ENCODE measurements at places on chromosomes 6 and 20.
A peak's percentile ranks its signal among the peaks of the same experiment; 100 is the strongest.

- no peak for DNase-seq
Measured at GRCh38 chr6:151757506-151757955, 50.0 kb upstream of the ESR1 start.

- DNase-seq, result peak; percentile 60
Measured at GRCh38 chr6:99905209-99906106, 88.6 kb downstream of the MCHR2 start.

DNA sequence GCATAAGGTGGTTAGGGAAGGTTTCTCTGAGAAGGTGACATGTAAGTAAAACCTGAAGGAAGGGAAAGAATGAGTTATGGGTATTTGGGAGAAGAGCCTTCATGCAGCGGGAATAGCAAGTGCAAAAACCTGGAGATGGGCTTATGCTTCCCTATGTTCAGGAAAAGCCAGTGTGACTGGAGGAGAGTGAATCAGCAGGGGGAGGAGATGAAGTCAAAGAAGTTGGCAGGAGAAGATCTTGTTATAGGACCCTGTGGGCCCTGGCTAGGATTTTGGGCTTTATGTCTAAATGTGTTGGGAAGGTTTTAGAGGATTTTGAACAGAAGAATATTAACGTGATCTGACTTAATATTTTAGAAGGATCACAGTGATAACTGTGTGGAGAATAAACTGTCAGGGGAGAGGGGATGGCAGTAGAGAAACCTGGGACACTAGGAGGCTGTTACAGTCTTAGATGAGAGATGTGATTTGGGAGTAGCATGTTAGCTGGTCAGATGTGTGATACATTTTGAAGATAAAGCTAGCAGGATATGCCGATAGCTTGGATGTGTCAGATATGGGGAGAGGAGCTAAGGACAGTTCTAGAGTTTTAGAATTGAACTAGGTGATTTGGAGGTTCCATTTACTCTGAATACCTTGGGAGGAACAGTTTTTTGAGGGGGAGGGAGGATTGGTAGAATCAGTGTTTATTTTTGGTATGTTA is 41.0 kb downstream of the PHF3 start:
- no peak for DNase-seq

DNA sequence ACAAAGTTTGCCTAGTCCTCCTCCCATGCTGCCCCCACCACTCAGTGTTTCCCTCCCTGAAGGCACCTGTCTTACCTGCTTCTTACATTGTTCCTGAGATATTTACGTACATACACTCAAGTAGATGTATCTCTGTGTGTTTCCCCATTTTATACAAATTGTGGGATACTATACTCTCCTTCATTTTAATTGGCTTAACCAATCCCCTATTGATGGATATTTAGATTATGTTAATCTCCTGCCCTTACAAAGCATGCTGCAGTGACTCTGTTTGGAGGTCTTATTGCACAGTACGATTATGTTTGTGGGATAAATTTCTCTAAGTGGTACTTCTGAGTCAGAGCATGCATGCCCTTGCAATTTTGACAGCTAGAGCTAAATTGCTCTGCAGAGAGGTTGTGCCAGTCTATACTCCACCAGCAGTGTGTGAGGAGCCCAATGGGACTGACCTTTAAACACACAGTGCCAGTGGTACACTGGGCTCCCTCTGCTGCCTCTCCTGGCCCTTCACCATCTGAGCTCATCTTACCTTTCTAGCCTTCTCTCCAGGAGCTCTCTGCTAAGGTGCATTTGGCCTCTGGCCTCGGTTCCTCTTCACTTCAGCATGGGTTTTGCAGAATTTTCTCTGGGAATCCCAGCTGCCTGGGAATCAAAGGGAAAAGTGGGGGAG is 57.4 kb downstream of the LYRM2 start:
- no peak for DNase-seq

Measured in HCT116 (cell line).